Central memory CD8-positive, alpha-beta T cell (primary cell): ENCODE measurements at places on chromosomes 6 and 20.

DNA sequence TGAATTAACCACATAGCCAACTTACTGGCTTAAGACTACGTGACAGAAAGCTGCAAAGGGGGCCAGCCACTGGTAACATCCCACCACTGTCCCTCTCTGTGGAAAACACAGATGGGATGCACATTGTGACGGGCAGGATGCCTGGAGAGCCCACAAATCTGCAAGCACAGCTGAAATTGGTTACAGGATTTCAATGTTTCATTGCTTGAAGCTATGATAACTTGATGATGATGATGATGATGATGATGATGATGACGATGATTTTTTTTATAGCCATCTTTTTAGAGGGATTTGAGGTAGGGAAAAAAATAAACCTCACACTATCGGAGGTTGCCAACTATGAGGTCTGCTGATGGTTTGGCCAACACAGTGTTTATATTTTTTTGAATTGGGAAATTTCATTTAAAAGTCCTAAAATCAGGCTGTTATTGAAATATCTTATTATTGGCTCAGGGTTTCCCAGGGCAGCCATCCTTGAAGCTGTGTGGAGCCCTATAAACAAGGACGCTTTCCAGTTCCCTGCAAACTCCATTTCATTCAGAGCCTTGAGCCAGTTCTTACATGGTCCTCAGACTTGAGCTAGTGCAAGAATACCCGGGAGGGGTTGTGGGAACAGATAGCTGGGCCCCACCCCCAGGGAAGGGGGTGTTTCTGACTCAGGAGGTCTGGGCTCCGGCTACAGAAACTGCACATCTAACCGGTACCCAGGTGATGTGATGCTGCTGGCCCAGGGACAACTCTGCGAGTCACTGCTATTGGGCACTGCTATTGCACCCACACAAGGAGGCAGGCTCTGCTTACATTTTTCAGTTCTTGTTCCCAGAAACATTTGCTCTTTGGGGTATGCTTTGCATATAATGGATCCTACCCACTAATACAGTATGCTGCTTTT, 27.1 kb downstream of the BCAS1 start:
- no peak for DNase-seq

- no peak for DNase-seq
These were observed 125.6 kb upstream of the STXBP5 start for GRCh38 chr6:147078602-147079001.

DNA sequence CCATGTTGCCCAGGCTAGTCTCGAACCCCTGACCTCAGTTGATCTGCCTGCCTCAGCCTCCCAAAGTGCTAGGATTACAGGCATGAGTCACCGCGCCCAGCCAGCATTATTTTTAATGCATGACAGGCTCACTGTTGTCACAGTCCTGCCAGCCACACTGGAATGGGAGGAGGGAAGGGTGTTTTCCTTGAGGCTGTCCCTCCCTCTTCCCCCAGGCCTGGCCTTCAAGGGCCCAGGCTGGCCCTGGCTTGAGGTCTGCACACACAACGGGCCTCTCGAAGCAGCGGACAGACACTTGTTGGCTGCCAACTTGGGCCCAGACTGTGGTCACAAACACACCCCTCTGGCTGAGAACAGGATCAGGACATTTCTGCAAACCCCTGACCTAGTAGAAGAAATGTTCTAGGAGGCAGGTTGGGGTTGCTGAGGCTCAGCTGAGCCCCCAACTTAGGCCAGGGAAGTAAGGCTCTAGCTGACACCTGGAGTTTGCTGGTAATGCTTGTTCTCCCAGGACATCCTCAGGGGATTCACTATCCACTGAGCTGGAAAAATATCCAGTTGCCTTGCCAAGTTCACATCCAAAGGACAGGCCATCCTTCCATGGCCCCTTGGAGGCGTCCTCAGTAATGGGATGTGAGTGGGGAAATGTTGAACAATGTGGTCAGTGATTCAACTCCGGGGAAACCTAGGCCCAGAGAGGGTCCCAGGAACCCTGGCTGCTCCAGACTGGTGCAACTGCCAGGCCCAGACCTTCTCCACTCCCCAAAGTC, 9.9 kb downstream of the SNTA1 start:
- no peak for DNase-seq

- no peak for DNase-seq
These were observed 72.8 kb downstream of the MDGA1 start for GRCh38 chr6:37624606-37625574.

GRCh38 chr20:44642203-44643153, 9.0 kb downstream of the ADA start:
- DNase-seq, result no peak

DNA sequence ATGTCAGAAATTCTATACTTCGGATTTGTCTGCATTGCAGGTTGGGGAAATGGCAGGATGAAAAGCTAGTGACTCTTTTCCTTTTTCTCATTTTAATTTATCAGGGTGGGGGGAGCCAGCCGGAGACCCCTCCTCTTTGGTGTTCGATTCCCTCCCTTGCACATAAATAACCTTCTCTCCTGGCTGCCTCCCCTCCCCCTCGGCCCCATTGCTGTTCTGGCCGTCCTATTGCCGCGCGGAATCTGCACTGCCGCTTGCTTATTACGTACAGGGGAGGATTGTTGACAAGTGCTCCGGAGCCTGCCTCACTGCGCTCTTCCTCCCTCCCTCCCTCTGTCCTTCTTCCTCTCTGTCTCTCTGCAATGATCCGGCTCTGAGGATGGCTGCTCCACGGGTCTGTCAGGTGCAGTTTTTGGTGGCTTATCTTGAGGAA, 154.7 kb downstream of the JARID2 start:
- DNase-seq, result no peak

- DNase-seq, result no peak
These were observed 694 bp downstream of the SLC17A9 start for GRCh38 chr20:62952968-62953838.

- DNase-seq, result no peak
These were observed 14.8 kb downstream of the ITPA start for GRCh38 chr20:3223994-3224680.

DNA sequence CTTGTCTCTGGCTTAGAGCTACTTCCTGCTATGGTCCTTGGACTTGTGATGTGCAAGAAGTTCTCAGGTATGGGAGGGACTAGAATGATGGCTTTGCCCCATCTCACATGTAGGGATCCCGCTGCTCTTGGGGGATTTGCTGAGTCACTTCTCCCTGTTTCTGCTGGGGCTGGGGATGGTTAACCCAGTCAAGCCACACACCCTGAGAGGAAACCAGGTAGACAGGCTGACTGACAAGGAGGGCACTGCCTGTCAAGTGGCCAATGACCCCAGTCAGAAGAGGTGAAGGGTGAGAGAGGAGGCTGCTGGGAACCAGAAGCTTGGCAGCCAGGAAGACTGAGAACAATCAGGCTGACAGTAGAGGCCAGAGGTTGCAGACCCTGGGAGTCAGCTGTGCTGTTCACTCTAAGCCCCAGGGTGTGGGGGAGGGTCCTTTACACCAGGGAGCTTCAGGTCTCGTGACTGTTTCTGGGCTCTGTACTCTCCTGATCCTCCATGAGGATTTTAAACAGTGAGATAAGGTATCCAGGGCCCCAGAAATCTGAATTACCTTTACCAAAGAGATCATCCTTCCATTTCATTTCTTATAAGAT, 34.6 kb downstream of the HLA-F start:
- DNase-seq, result no peak

- no peak for DNase-seq
These were observed 82.9 kb upstream of the MAFB start for GRCh38 chr20:40771848-40772511.

DNA sequence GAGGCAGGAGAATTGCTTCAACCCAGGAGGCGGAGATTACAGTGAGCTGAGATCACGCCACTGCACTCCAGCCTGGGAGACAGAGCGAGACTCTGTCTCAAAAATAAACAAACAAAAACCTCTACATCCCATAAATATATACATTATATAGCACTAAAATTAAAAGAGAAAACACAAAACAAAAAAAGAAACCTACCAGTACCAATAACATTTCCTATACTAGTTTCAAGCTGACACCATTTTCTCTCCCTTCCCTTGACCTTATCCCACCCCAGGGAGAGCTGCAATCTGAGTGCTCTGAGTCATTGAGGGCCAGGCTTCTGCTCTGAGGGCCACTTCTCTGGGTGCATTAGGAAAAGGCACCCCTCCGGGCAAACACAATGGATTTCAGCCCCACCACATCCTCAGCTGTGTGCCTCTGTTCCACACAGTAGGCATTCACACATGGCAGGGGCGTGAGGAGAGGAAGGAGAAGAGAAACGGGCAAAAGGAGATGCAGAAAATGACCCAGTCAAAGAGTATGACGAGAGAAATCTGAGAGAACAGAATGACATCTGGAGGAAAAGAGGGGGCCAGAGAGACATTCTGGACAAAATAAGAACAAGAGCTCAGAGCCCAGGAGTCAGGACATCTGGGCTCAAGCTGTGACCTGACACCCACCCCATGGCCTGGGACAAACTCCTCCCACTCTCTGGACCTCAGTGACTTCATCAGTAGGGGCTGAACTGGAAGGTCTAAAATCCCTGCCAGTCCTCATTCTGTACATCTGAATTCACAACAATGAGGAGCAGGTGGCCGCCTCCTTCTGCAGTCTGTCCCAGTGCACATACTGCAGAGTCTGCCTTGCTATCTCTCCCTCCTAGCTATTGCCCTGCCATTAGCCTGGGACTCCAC, 18.2 kb downstream of the TRIM26 start:
- DNase-seq, result no peak
